ENCODE measurements at places on chromosomes 1 and 21.

GRCh38 chr1:183567584-183567983, 22.7 kb downstream of the NCF2 start:
- DNase-seq = peak; percentile 88

GRCh38 chr21:29340228-29340627, 41.5 kb downstream of the BACH1 start:
- DNase-seq = no peak

DNA sequence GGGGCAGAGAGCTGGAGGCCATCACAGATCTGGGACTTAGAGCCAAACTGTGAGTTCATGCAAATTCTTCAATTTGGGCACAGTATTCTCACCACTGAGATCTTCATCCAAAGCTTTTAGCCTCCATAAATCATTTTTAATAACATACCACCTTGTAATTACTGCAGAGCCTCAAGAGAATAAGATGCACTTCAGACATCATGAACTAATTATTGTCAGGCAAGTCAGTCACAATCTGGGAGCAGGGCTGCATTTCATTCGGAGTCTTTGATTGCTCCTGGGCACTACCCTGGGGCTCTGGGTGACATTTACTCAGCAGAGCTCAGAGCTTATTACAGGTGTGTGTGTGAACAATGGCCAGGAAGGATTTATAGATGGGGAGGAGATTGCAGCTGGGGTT, 623.7 kb downstream of the PTPRU start:
- DNase-seq = no peak

DNA sequence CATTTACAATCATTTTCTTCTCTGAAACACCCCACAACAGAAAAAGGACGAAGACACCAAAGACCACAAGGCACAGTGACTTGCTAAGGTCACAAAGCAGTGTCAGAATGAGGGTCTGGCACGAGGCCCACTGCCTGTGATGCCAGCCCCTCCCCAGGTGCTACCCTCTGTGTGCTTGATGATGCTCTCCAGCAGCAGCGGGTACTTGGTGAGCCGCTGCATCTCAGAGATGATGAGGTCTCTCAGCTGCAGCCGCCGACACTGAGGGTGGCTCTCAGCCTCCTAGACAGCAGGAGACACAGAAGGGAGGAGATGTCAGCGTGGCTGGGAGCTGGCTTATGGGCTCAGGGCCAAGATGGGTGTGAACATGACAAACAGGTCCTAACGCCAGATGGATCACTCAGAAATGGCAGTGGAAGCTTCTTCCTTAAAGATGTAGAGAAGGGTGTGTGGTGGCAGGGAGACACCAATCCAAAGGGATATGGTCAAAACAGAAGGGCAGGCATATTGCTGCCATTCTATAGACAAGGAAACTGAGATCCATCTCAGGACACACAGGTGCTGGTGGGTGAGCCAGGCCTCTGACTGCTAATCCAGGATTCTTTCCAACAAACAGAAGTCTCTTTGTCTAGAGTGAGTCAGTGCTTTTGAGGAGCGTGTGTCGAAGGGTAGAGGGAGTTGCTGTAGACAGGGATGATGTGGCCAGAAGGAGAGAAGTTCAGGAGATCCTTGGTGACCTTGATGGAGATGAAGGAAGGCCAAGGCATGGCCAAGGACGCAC, 25.6 kb downstream of the LRRC71 start:
- DNase-seq = peak; percentile 23
